Mesangial cell (primary cell): ENCODE measurements at places on chromosomes 13 and 19. TPM values are rescaled to one million over a fixed set of nuclear protein-coding genes. Genes with fewer than 3 reads are reported as not detected.

The CGB3 gene
- total RNA-seq, result 0.33 TPM in 1 of 2 replicates, not detected in the other

The CGB1 gene
- 3.7 TPM in 1 of 2 replicates, not detected in the other for total RNA-seq

The CARM1 gene
- total RNA-seq, result 53.9 and 67.5 TPM in 2 replicates

The KASH5 gene
- total RNA-seq, result not detected in 2 replicates

The BRME1 gene
- total RNA-seq, result 0.49 and 1.0 TPM in 2 replicates

The CYP4F12 gene
- not detected in 2 replicates for total RNA-seq

The OR7C1 gene
- total RNA-seq, result not detected in 2 replicates
